RCC 7860 (cell line): ENCODE measurements at places on chromosomes 1 and 21.

DNA sequence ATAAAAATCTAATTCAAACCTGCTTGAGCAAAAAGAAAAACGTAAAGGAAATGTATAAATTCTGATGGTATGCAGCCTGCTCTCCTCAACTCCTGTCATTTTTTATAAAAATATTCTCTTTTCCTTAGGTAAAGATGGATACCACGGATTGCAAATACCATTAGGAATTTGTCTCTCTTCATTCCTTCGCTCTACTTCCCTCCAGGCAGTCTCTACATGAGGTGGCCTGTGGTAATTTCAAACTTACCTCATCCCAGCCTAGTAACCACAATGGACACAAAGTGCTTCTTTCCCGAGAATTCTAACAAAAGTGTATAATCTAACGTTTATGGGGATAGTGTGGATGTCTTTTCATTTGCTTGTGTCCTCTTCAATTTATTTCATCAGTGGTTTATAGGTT, 239.5 kb upstream of the LRRC7 start:
- no peak for DNase-seq

- peak; percentile 50 for DNase-seq
Measured at GRCh38 chr21:33769057-33769456, 126.8 kb downstream of the ITSN1 start.

- no peak for DNase-seq
Measured at GRCh38 chr21:46459356-46460112, 843 bp downstream of the DIP2A start.

DNA sequence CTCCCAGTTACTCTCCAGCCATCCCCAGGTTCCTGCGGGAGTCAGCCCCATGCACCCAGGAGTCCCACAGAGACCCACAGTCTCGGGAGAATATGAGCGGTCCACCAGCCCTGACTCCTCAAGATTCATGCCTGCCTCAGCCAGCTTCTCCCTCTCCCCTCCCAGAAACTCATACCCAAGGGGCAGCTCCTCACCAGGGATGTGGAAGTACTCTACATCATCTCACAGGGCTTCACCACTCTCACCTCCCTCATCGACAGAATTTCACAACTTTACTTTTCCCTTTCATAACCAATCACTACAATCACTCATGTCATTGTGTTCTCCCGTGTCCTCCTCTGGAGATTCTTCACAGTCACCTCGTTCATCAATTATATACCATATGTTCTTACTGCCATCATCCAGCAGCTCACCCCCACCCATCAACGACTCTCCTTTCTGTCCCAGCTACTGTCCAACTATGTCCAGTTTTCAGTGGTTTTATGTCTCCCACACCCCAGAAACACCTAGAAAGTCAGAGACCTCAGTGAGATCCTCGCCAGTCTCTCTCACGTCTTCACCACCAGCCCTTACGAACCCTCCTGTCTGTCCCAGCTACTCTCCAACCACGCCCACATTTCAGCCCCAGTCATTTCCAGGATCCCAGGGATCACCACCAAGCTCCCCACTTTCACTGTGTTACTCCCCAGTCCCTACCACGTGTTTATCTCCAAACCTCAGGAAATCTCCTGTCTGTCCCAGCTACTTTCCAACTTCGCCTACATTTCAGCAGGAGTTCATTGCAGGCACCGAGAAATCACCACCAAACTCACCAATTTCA, 1530.1 kb upstream of the TPTE start:
- DNase-seq = peak; percentile 3
